NCI-H187 (cell line): ENCODE measurements at places on chromosomes 7 and 10.

DNA sequence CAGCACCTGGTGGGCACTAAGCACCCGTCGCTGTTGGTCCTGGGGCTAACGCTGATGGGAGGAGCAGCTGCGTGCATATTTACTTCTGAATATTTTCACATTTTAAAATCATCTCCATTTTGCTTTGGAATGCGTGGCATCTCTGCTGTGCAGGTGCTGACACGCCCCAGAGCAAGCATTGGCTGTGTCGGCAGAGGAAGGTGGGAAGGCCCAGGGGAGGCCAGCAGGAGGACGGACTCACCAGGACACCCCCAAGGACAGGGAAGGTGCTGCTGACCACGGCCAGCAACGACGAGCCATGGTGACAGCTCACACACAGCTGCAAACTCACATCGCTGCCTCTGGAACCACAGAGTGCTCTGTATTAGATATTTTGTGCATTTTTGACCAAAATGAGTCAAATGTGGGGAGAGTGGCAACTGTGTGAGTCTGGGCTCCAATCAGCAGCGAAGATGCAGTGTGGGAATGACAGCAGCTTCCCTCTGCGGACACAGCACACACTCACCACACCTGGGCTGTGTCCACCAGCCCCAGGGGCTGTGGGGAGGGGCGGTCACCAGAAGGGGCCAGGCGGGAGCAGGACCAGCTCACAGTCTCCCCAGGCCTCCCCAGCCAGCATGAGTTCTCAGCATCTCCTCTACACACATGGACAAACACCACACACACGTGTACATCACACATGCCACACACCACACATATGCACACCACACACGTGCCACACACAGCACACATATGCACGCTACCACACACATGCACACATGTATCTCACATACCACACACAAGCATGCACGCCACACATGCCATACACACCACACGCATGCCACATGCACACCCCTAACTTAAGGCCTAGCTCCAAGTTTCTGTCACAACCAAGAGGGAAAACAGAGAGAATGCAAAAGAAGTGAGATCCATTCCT lies 58.2 kb downstream of the PTPRN2 start:
- DNase-seq = no peak

- no peak for DNase-seq
Observed at GRCh38 chr10:112981553-112981952, 31.5 kb downstream of the TCF7L2 start.

GRCh38 chr7:118202061-118202460 lies 18.1 kb downstream of the LSM8 start:
- DNase-seq = no peak

- no peak for DNase-seq
Observed at GRCh38 chr10:128062881-128063563, 63.2 kb downstream of the MKI67 start.

- no peak for DNase-seq
Observed at GRCh38 chr7:20503278-20503950, 112.1 kb upstream of the ABCB5 start.

DNA sequence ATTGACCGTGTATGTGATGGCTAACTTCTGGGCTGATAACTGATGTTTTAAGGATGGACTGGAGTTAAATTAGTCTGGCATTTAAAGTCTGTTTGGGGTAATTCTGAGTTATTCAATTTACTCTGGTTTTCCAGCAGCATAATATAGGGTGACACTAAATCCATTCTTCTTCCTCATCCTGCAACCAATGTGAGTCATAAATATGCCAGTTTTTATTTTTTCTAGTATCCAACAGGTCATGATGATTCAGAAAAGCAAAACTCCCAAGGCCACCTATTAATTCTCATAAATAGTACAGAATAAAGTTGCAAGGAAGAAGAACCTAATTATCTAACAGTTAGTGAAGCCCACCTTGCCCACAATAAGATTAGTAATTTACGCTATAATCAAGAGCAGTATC lies 7.5 kb upstream of the EPHB6 start:
- no peak for DNase-seq

GRCh38 chr10:131453721-131454634 lies 142.5 kb upstream of the TCERG1L start:
- no peak for DNase-seq

DNA sequence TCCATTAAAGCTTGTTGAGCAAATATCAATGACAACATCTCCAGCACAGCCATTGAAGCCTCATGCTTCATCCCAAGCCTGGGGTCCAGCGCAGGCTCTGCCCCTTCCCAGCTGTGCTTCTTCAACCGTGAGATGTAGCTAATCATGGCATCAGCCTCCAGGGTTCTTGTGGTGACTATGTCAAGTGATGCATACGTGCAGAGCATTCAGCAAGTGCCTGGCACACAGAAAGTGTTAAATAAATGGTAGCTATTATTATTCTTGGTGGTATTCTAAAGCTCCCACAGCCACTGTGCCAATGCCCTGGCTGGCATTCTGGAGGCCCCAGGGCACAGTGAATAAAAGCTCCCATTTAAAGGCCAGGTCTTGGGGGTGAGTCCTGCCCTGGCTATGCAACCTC lies 146.6 kb downstream of the WDR11 start:
- no peak for DNase-seq
